ENCODE measurements at places on chromosomes 1 and 21. TPM values are rescaled to one million over a fixed set of nuclear protein-coding genes. Genes with fewer than 3 reads are reported as not detected.

The ST6GALNAC5 gene
- 2.1 TPM for total RNA-seq

GRCh38 chr1:105427543-105427942 lies 1628.9 kb upstream of the PRMT6 start:
- no peak for DNase-seq
- H3K36me3 ChIP-seq, result no peaks in the 10 kb centered on the region
- H3K27me3 ChIP-seq, result no peaks in the 10 kb centered on the region
- no peak overlapping the region for H3K27ac ChIP-seq

The CITED4 gene
- total RNA-seq, result 5.8 TPM

The FCRLB gene
- not detected for total RNA-seq

The PODN gene
- 9.1 TPM for total RNA-seq

DNA sequence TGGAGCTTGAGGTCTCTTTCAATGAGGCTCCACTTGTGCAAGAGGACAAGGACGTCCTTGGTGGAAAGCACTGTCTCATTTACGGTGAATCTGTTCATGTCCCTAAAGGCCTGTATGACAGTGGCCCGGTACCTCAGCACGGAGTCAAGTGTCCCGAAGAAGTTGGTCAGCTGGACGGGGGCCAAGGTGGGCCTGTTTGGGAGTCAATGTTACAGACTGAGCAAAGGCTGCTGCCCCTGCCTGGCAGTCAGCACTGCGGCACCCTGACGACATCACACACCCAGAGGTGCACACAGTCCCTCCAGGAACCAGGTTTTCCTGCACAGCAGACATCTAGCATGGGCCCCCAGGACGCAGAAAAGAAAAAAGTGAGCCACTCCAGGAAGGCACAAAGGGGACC lies 19.1 kb downstream of the MRAP start:
- no peak overlapping the region for H3K4me3 ChIP-seq
- H3K4me1 ChIP-seq, result no peaks in the 10 kb centered on the region
- no peaks in the 10 kb centered on the region for H3K27me3 ChIP-seq
- H3K36me3 ChIP-seq, result no peaks in the 10 kb centered on the region
- H3K27ac ChIP-seq, result no peak overlapping the region
- DNase-seq, result no peak

The IGSF3 gene
- total RNA-seq, result 21.4 TPM

DNA sequence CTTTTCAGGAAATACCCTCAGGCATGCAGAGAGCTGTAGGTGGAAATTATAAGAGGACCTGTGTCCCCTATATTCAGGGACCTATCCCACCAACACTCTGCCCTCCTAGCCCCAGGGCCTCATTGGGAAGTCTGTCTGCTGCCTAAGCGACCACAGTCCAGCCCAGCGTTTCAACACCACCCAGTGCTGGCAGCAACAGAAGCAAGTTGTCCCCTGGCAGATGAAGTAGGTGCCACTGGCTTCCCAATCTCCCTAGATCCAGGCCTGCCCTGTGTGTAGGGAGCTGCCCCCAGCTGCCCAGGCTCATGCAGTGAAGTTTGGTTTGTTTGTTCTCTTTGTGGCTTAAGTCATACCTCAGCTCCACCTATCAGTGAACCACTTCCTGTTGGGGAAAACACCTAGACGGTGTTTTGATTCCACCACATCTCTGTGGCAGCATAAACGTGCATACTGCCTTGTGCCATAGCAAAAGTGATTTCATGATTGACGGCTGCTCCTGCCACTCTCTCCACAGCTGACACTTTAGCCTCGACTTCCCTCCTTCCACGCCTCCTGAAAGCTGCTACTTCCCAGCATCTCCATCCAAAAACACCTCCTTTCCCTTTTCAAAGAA lies 8.1 kb upstream of the LEFTY1 start:
- H3K36me3 ChIP-seq, result no peaks in the 10 kb centered on the region
- no peak overlapping the region for H3K4me3 ChIP-seq
- H3K27ac ChIP-seq, result peak overlapping the region; percentile 75
- H3K27me3 ChIP-seq, result no peaks in the 10 kb centered on the region

The SGIP1 gene
- 3.1 TPM for total RNA-seq

DNA sequence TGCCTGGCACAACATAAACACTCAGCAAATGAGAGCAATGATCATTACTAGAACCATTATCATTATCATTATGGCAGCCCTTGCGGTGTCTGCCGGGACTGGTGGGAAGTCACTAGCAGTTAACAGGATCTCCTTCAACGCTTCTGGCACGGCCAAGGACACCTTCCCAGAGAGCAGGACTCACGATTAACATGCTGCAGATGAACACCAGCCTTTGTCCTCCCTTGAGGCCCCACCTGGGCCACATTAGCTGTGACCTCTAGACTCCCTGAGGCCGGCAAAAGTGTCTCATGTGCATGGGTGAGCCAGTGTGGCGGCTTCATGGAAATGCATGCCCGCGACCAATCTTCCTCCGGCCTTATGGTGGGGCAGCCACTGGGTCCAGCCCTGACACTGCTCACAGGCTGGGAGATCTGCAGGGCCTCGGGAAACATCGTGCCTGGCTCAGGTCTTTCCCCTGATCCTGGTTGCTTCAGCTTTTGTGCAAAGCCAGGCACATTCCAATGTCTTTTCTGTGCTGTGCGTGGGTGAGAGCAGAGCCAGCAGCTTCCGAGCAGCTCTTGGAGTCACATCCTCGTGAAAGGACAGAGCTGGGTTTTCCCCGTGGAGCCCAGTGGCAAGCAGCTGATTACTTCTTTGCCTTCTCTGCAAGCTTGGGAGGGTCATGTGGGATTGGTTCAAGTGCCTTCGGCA lies 107.3 kb downstream of the HMGB4 start:
- no peak overlapping the region for H3K27ac ChIP-seq
- DNase-seq, result no peak
- no peaks in the 10 kb centered on the region for H3K36me3 ChIP-seq
- no peaks in the 10 kb centered on the region for H3K27me3 ChIP-seq
- no peaks in the 10 kb centered on the region for H3K4me1 ChIP-seq

GRCh38 chr1:102107441-102107840 lies 110.7 kb upstream of the OLFM3 start:
- H3K27me3 ChIP-seq, result no peaks in the 10 kb centered on the region
- DNase-seq, result no peak
- H3K4me1 ChIP-seq, result no peaks in the 10 kb centered on the region
- H3K36me3 ChIP-seq, result no peaks in the 10 kb centered on the region
- H3K27ac ChIP-seq, result no peak overlapping the region

GRCh38 chr21:16162953-16163352 lies 433.2 kb downstream of the USP25 start:
- no peaks in the 10 kb centered on the region for H3K4me1 ChIP-seq
- no peak overlapping the region for H3K27ac ChIP-seq
- DNase-seq, result no peak
- H3K27me3 ChIP-seq, result no peaks in the 10 kb centered on the region
- no peaks in the 10 kb centered on the region for H3K36me3 ChIP-seq

DNA sequence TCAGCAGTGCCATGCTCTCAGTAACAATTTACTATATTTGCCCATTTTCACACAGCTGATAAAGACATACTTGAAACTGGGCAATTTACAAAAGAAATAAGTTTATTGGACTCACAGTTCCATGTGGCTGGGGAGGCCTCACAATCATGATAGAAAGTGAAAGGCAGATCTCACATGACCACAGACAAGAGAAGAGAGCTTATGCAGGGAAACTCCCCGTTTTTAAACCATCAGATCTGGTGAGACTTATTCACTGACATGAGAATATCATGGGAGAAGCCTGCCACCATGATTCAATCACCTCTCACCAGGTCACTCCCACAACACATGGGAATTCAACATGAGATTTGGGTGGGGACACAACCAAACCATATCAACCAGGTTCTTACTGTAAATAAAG lies 112.1 kb upstream of the C1orf87 start:
- H3K27me3 ChIP-seq, result no peaks in the 10 kb centered on the region
- DNase-seq, result no peak
- no peak overlapping the region for H3K4me3 ChIP-seq
- no peaks in the 10 kb centered on the region for H3K4me1 ChIP-seq
- no peaks in the 10 kb centered on the region for H3K36me3 ChIP-seq
- H3K27ac ChIP-seq, result no peak overlapping the region

- H3K27ac ChIP-seq, result no peak within 1 kb of the TSS
- no peaks in the 10 kb centered on the region for H3K27me3 ChIP-seq
- H3K4me1 ChIP-seq, result no peaks in the 10 kb centered on the region
- H3K36me3 ChIP-seq, result no peaks in the 10 kb centered on the region
- no peak for DNase-seq
Measured at GRCh38 chr1:154191990-154192461, at the start of gene TPM3. Gene TPM3, minus strand, starts transcription at chr1:154192100. Its CDS starts 82 bp downstream, at chr1:154192018.

GRCh38 chr1:28279721-28280120 lies 20.4 kb downstream of the SESN2 start:
- H3K36me3 ChIP-seq, result no peaks in the 10 kb centered on the region
- DNase-seq, result no peak
- H3K4me1 ChIP-seq, result peaks cover 11% of the 10 kb centered on the region
- no peaks in the 10 kb centered on the region for H3K27me3 ChIP-seq

- H3K36me3 ChIP-seq, result no peaks in the 10 kb centered on the region
- H3K27ac ChIP-seq, result no peak overlapping the region
- H3K4me3 ChIP-seq, result no peak overlapping the region
- H3K27me3 ChIP-seq, result no peaks in the 10 kb centered on the region
Measured at GRCh38 chr1:96365596-96366390, 355.8 kb upstream of the PTBP2 start.

DNA sequence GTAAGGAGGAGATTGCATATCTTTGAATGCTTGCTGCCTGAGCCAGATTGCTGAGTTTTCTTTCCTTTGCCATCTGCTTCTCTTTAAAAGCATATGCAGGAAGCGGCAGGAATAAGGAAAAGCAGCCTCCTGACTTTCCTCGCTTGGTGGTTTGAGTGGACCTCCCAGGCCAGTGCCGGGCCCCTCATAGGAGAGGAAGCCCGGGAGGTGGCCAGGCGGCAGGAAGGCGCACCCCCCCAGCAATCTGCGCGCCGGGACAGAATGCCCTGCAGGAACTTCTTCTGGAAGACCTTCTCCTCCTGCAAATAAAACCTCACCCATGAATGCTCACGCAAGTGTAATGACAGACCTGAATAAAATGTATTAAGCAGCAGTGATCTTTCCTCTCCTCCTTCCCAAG lies 1.5 kb downstream of the CORT start:
- no peak for DNase-seq
- no peaks in the 10 kb centered on the region for H3K36me3 ChIP-seq
- no peaks in the 10 kb centered on the region for H3K27me3 ChIP-seq
- no peaks in the 10 kb centered on the region for H3K4me1 ChIP-seq
- H3K4me3 ChIP-seq, result no peak overlapping the region
- no peak overlapping the region for H3K27ac ChIP-seq

- no peak overlapping the region for H3K27ac ChIP-seq
- H3K4me1 ChIP-seq, result no peaks in the 10 kb centered on the region
- DNase-seq, result no peak
- H3K27me3 ChIP-seq, result no peaks in the 10 kb centered on the region
- H3K4me3 ChIP-seq, result no peak overlapping the region
Measured at GRCh38 chr1:110916669-110917306, 43.8 kb downstream of the CD53 start.

DNA sequence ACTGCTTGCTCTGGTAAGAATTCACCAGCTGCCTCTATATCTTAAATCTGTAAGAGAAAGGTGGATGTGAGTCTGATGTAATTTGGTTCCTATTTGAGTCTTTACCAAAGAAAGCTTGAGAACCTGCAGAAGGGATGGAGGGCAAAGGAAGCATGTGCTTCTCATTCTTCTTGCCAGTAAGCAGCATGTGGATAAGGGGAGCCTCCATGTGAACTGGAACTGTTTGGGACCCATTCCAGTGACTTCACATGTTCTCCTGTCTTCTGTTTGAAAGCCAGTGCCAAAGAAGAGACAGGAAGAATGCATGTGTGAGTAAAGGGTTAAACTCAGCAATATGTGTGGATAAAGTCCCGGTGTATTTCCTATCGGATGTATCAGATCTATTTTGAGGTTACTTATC lies 119.6 kb upstream of the ADGRL2 start:
- no peaks in the 10 kb centered on the region for H3K36me3 ChIP-seq
- no peak overlapping the region for H3K4me3 ChIP-seq
- no peaks in the 10 kb centered on the region for H3K27me3 ChIP-seq
- DNase-seq, result no peak
- H3K4me1 ChIP-seq, result no peaks in the 10 kb centered on the region

DNA sequence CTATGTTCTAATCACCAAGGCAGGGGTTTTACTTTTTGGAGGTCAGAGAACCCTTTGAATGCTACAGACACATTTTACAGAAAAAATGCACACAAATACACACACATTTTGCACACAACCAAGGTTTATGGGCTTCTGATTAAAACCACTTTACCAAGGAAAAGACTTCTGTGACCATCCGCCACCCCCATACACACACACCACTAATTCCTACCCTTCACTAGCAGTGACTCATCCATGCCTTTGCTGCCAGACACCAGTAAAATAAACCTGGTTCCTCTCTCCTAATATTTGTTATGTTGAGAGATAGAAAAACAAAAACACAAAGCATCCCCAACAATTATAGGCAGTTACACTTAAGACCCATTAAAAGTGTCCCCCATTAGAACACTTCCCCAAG lies 12.9 kb downstream of the PIGM start:
- H3K27me3 ChIP-seq, result no peaks in the 10 kb centered on the region
- DNase-seq, result no peak
- no peak overlapping the region for H3K4me3 ChIP-seq
- no peaks in the 10 kb centered on the region for H3K36me3 ChIP-seq
- H3K4me1 ChIP-seq, result no peaks in the 10 kb centered on the region

The KIAA0319L gene
- total RNA-seq, result 66.0 TPM

The ADGRL4 gene
- total RNA-seq, result 1.4 TPM

GRCh38 chr1:181483285-181484195 lies at the start of gene CACNA1E:
Gene CACNA1E, plus strand, starts transcription at chr1:181483517. Its CDS starts 228 bp downstream, at chr1:181483745.
- H3K4me3 ChIP-seq, result peak within 1 kb of the TSS; percentile 9
- no peaks in the 10 kb centered on the region for H3K36me3 ChIP-seq
- H3K27me3 ChIP-seq, result peaks cover 47% of the 10 kb centered on the region
- H3K4me1 ChIP-seq, result no peaks in the 10 kb centered on the region
- DNase-seq, result no peak
- no peak within 1 kb of the TSS for H3K27ac ChIP-seq

The LINGO4 gene
- total RNA-seq, result 0.12 TPM

GRCh38 chr21:45409466-45410150 lies 4.6 kb downstream of the COL18A1 start:
- no peak for DNase-seq
- H3K4me1 ChIP-seq, result no peaks in the 10 kb centered on the region
- no peak overlapping the region for H3K27ac ChIP-seq
- H3K36me3 ChIP-seq, result no peaks in the 10 kb centered on the region
- no peak overlapping the region for H3K4me3 ChIP-seq
- H3K27me3 ChIP-seq, result peaks cover 17% of the 10 kb centered on the region
